Suprapubic skin (tissue), 4 donors: ENCODE measurements at places on chromosomes 2 and 18.

DNA sequence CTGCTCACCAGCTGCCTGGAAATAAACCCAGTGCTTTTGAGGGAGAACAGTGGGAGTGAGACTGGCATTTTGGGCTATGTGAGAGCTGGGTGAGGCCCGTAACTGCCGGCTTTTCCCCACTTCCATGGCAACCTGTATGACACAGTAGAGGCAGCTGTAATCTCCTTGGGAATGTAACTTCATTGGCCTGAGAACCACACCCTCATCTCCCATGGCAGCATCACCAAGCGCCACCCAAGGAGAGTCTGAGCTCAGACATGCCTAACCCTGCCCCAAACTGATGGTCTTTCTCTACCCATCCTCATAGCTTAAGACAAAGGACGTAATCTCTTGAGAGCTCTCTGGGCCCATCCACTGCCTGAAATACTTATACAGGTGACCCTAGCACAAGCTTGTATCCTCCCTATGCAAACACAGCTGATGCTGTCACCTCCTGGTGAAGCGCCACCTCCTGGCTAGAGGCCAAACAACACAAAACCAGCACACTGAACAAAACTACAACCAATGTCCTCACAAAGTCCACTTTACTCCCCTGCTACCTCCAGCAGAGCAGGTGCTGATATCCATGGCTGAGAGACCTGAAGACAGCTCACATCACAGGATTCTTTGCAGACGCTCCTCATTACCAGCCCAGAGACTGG is 763.4 kb upstream of the NRXN1 start:
- DNase-seq, result no peak

- no peak for DNase-seq
Observed at GRCh38 chr2:46520130-46520711, 40.9 kb downstream of the TMEM247 start.

DNA sequence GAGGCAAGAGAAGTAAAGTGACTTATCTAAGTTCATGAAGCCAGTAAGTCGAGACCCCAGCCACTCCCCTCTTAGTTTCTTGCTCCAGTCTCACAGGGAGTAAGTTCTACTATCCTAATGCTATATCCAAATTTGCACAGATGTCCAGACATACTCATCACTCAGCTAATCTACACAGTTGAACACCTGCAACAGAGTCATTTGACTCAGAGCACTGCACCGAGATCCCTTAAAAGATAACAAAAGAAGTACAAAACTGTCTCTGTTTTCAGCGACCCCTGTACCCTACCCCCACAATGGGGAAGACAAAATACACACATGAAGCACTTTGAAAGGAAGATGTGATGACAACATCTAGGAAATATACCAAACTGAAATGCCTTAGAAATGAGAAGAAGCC is 22.6 kb upstream of the CCDC141 start:
- DNase-seq, result no peak

- DNase-seq, result no peak
Observed at GRCh38 chr2:21175895-21176646, 52.3 kb downstream of the TDRD15 start.
